ENCODE measurements at places on chromosomes 7 and 10. TPM values are rescaled to one million over a fixed set of nuclear protein-coding genes. Genes with fewer than 3 reads are reported as not detected.

The PDCD11 gene
- 62.2 TPM for total RNA-seq

The AGK gene
- 40.6 TPM for total RNA-seq

The HMX2 gene
- 0.18 TPM for total RNA-seq

The SLC18A2 gene
- 0.06 TPM for total RNA-seq

The SLC26A5 gene
- total RNA-seq = not detected

The STYXL1 gene
- total RNA-seq = 25.4 TPM

The SCRN1 gene
- total RNA-seq = 2.1 TPM

The CISD1 gene
- 63.2 TPM for total RNA-seq

GRCh38 chr7:29391262-29391661 lies 172.4 kb upstream of the PRR15 start:
- DNase-seq = no peak

- DNase-seq = no peak
Observed at GRCh38 chr7:99129001-99129400, 14.9 kb downstream of the SMURF1 start.

DNA sequence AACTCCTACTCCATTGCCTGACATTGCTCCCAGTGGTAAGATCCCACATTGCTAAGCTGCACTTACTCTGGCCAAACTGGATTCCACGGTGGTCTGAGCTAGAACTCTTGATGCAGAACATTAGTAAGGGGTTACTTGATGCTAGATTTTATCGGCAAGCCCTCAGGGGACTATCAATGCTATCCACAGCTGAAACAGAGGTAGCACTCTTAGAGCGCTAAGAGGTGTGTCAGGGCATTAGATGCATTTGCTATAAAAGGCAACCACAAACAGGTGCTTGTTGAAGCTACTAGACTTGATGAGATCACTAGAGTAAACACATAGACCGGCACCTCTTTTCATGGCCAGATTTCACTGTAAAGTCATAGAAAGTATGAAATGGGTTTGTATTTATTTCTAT lies 116.3 kb downstream of the MDFIC start:
- no peak for DNase-seq

- no peak for DNase-seq
Observed at GRCh38 chr10:16521311-16522016, at the start of gene C1QL3. Gene C1QL3, minus strand, starts transcription at chr10:16521879. Its CDS starts 814 bp downstream, at chr10:16521065.

DNA sequence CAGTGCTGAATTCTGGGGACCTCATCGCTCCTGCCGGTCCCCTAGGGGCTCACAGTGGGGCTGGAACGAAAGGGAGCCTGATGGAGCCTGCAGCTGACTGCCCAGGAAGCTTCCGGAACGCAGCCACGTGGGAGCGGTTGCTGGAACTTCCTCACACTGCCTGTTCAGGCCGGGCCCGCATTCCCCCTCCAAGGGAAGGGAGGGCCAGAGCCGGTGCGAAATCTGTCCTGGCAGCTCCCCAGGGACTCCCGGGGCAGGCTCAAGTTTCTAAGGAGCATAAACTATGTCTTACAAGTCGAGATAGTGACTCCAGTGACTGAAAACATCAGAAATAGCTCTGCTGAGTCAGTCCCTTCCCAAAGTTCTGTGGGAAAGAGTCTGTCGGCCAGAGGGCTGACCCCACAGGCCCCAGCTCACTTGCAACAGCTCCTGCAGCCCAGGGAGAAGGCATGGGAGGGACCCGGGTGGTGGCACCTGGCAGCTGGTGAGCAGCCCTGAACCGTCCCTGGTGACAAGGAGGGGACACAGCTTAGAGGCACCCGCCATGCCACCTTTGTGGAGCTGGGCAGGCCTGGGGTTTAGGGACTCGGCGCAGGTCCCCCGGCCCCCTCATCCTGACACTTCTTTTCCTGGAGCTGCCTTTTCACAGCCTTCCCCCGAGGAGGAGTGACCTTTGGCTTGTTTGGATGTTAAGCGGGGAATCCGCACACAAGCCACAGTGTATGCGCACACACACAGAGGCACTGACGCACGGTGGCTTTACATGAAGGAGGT lies 47.6 kb downstream of the PDGFA start:
- DNase-seq = no peak

DNA sequence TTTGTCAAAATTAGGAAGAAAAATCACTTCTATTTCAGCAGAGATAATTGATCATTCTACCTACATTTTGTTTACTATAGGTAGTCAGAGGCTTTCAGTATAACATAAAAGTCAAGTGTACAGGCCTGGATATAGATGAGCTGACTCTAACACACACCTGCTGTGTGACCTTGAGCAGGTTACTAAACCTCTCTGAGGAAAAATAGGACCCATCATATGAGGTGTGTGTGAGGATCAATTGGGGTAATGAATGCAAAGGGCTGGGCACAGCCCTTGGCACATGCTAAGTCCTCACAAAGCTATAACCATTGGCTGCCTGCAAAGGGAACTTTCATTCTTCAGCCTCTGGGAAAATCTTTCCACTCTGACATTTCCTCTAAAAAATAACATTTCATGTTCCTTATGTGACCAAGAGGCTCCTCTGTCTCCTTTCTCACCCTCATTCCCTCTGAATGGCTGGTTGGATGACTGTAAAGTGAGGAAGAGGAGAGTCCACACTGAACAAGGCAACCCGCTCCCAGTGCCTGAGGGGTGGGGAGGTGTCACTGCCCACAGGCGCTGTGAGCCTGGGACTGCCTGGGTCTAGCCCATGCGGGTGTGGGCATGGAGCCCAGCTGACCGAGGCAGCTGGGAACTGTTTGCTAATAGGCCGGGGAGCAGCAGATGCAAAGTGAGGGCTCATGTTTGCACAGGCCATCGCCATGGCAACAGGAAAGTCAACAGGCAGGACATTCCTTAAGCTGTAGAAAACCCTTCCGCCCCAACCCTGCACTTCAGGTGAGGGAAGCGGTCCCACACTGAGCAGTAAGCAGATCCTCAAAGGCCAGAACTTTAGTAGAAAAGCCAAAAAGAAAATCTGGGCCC lies 36.8 kb downstream of the MYOF start:
- no peak for DNase-seq

- no peak for DNase-seq
Observed at GRCh38 chr10:118809357-118810220, 54.8 kb upstream of the CACUL1 start.

DNA sequence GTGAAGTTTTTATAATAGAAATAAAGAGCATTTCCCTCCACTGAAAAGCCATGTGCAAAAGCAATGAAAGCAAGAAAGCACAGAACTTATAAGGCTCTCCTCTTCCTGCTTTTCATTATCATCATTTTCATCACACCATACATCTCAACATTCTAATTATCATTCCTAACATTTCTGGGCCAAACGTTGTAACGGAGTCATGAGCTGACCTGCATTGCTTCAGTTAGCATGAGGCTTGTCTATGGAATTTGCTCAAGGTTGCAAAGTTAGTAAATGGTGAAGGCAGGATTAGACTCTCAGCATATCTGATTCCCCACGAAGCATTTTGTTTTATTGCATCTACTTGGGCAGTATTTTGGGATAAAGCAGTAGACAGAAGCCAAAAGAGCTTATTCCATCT lies 11.4 kb downstream of the SCIN start:
- no peak for DNase-seq

- DNase-seq = no peak
Observed at GRCh38 chr10:20897146-20897825, at the start of gene NEBL. Gene NEBL, minus strand, starts transcription at chr10:20897311. Its CDS starts 106 bp downstream, at chr10:20897205.

GRCh38 chr10:26336979-26337378 lies 101.2 kb upstream of the APBB1IP start:
- no peak for DNase-seq

DNA sequence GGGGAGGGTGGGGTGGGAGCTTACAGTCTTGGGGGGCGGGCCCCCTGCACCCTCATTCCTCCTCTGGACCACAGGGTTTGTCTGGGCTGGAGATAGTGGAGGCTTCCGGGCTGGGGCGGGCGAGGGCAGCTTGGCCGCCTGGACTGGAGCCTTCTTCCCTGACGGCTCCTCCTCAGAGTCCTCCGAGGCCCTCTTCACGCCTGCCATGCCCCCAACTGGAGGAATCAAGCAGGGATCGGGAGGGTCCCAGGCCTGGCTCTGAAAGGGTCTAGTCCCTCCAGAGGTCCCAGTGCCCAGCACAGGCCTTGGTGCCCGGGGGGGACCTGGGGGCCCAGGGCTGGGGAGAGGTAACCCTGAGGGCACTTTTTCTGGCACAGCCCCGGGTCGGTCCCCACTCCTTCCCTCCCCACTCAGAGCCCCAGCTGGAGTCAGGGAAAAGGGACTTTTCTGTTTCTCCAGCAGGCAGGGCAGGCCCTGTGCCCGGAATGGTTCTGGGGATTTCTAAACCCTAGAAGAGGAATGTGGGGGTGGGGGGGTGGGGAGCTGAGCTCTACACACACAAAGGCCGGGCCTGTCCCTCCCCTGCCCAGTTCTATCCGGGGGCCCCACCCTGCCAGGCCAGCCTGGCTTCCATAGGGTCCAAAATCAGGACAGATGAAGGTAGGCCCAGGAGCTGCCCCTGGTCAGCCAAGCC lies 11.6 kb downstream of the MICALL2 start:
- DNase-seq = no peak

GRCh38 chr7:2956526-2957368 lies 86.9 kb downstream of the CARD11 start:
- peak; percentile 65 for DNase-seq

GRCh38 chr10:100788002-100788903 lies 42.9 kb downstream of the PAX2 start:
- no peak for DNase-seq

GRCh38 chr10:58853668-58854067 lies 322.8 kb upstream of the PHYHIPL start:
- DNase-seq = no peak

- DNase-seq = no peak
Observed at GRCh38 chr7:130386876-130387275, 6.6 kb downstream of the CPA1 start.

DNA sequence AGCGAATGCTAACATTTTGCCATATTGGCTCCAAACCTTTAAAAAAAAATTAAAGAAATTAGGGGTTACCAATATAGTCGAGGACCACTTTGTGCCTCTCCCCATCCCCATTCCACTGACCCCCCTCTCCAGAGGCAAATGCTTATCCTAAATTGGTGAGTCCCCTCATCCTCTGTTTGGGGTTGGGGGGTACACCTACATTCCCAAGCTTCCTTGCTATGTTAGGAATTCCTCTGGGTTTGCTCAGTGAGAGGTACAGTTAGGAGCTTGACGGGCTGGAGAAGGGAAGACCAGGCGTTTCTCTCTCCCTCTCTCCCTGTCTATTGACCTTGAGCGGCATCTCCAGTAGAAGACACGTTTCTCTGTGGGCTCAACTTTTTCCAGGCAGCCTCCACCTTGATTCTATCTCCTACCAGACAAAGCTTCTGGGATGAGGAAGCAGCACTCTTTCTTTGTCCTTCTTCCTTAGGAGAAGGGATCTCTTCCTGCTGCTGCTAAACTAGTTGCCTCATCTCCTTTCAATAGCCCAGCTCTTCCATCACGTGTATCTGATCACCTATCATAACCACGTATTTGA lies 6.6 kb upstream of the AKR1B15 start:
- no peak for DNase-seq

DNA sequence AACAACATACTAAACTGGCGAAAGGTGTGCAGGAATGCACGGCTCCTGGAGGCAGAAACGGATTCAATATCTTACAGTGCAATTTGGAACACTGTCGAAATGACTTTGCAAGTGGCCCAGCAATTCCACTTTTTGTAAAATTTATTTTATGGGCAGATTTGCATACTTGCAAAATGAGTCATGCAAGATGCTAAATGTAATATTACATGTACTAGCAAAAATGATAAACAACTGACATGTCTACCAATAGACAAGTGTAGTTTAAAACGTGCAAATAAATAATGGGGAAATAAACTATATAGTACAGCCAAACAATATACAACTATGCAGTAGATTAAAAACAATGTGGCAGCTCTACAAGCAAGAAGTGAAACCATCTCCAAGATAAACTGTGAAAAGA lies 97.7 kb downstream of the ARHGAP12 start:
- no peak for DNase-seq

DNA sequence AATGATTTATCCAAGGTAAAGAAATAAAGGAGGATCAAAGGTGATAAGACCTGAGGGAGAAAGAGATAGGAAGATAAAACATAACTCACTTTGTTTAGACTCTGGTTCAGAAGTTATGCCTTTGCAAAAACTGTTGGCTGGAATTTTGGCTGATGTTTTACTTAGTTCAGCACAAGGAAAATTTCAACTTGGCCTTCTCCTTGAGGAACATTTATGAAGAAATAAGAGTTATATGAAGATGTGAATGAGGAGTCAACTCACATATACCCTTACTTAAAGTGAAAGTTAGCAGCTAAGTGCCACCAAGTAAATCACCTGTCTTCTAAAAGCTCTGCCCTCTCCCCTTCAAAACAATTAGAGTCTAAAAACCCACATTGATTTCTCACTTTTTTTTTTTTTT lies 39.7 kb upstream of the COL1A2 start:
- no peak for DNase-seq

GRCh38 chr7:25694699-25695098 lies 457.3 kb upstream of the NFE2L3 start:
- DNase-seq = no peak

- DNase-seq = no peak
Observed at GRCh38 chr10:25758041-25758457, 176.0 kb upstream of the MYO3A start.

DNA sequence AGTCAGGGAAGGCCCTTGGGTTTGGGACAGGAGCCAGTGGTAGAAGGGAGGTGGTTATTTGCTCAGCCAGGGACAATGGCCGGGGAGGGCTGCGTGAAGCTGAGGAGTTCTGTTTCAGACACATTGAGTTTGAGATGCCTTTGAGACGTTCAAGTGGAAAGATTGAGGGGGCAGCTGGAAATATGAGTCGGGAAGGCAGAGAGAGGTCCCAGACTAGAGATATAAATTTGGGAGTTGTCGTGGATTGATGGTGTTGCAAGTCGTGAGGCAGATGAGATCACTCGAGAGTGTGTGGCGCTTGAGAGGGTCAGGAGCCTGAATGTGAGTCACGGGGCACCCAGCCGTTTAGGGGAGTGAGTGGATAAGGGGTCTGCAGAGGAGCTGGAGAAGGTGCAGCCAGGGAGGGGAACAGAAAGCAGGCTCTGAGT lies 73.3 kb downstream of the ZMIZ1 start:
- DNase-seq = no peak
